Bone marrow (tissue), 2 donors: ENCODE measurements at places on chromosomes 5 and 9.

- no peak for DNase-seq
Measured at GRCh38 chr5:95908799-95909198, 52.9 kb downstream of the ELL2 start.

DNA sequence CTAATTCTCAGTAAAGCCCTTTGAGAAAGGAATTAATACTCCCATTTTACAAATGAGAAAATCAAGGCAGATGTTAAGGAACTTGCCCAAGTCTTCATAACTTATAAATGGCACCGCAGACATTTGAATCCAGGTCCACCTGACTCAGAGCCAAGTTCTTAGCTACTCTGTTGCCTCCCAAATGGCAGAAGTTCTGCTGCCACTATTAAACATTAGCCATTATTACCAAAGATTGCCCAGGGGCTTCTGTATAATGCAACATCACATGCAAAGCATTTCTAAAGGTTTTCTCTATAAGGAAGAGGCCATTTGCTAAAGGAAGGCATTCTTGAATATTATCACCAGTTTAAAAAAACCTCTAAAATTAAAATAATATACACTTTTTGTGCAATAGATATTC lies 28.3 kb downstream of the TPD52L3 start:
- no peak for DNase-seq

- no peak for DNase-seq
Measured at GRCh38 chr9:23677446-23677845, 148.6 kb downstream of the ELAVL2 start.

DNA sequence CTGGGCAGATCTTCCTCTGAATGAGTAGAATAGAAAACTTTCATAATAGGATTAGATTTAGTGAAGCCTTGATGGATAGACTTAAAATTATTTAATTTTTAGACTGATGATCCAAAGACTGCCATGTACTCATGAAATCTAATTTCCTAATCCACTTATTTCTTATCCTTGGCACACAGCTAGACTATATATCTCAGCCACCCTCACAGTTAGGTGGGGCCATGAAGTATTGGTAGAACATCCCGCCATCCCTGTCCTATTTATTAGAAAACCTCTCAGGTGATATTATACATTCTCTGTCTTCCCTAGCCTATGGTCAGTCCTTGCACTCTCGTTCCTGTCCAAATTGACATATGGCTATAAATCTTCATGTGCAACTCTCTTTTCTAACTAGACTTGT lies 110.9 kb downstream of the FAM170A start:
- no peak for DNase-seq

DNA sequence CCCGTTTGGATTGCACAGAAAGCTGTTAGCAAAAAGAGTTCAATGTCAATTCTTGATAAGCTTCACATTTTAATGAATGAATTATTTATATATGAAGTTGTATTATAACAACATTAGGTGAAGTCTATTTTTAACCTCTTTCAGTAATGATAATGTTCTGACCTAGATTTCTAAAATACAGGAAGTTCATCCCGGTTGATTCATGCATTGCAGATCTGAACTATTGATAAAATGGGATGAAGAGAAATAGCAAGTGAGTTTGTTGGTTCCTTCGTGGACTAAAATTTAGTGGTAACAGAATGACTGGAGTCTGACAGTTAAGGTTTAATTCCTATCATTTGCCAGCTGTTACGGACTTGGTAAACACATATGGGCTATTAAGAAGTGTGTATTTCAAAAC lies 180.5 kb downstream of the PCSK1 start:
- no peak for DNase-seq

GRCh38 chr5:115657881-115658233 lies 32.0 kb upstream of the TMED7 start:
- DNase-seq, result no peak

GRCh38 chr5:179357031-179357430 lies 11.8 kb upstream of the ADAMTS2 start:
- no peak for DNase-seq

- DNase-seq, result no peak
Measured at GRCh38 chr5:1933364-1934055, 50.8 kb upstream of the IRX4 start.

DNA sequence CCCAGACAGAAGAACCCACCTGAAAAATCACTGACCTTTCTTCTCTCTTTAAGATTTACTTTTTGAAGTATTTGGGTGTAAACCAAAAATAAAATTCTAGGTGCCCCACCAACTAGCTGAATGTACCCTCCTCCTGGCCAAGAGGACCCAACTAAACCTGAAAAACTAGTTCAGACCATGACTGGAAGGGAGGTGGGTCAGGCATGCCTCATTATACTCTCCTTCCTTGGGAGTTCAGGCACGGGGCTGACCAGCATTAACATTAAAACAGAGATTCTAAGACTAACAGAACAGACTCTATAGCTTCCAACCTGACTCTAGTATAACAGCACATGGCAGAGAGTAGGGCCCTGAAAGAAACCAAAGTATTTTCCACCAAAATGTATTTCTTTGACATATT lies 61.4 kb downstream of the CERT1 start:
- no peak for DNase-seq

DNA sequence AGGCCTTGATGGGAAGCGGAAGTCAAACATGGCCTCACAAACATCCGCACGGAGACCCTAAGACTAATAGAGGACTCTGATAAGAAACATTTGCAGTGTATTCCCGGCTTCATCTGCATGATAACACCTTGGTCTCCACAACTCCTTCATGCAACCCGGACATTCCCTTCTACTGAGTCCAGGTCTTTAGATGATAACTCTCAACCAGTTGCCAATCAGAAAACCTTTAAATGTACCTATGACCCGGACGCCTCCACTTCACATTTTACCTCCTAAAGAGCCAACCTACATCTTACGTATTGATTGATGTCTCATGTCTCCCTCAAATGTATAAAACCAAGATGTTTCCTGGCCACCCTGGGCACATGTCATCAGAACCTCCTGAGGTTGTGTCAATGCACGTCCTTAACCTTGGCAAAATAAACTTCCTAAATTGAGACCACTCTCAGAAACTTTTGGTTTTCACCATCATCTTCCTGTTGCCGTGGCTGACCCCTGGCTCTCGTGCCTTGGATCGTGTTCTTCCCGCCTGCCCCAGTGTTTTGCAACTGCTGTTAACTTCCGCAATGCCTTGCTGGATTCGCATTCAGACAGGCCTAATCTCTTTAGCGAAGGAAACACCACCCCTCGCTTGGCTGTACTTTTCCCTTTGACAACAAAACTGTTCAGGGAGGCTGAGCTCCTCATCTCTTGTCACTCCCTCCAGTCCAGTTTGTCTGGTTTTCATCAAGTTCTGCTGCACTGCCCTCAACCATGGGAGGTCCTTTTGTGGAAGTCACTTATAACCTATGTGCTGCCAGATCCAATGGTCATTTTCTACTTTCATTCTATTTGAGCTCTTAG lies 1.1 kb upstream of the DAP start:
- no peak for DNase-seq

DNA sequence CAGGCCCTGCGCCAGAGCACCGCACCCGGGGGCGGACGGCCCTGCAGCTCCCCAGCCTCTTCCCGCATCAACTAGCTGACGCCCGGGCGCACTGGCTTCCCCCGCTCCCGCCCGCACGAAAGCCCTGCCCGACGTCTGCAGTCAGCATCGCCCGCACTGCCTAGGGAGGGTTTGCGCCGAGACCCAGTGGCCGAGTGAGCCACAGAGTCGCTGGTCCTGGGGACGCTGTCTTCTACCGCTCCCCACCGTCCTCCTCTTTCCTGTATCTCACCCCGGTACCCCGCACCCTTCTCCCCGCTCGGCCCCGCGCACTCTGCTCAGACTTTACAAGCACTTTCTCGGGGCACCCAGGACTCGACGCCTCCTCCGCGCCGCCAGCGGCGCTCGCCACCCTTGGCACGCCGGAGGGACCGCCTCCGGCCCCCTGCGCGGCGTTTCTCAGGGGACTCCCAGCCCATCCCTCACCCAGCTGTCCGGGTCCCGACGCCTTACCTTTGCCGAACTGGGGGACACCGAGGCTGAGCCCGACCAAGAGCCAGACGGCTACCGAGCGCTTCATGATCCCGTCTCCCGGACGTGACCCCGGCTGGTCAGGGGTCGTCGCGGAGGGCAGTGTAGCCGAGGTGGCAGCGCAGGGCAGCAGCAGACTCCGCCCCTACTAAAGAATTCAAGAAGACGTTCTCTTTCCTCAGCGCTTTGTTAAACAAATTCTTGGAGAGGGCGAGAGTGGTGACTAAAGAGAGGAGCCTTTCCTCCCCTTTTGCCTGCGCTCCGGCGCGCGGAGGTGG lies 670 bp downstream of the EDIL3 start:
- DNase-seq, result no peak

DNA sequence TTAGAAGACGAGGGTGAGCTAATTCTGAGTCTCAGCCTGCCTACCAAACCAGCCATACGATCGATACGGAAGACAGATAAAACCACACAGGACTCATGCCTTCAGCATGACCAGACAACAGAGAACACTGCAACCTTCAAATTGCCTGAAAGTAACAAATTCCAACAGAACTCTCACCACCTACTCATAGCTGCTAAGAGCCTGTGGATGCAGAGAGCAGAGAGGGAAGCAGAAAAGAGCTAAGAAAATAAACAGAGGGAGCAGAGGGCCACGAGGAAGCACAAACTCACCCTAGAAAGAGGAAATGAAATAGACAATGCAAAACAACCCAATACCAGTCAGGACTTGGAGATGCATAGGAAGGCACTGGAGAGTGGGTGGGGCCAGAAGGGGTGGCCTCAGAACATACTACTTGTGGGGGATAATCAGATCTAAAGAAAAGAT lies 86.7 kb upstream of the TAS2R1 start:
- DNase-seq, result no peak

- no peak for DNase-seq
Measured at GRCh38 chr5:128259607-128260021, 176.0 kb downstream of the SLC12A2 start.

DNA sequence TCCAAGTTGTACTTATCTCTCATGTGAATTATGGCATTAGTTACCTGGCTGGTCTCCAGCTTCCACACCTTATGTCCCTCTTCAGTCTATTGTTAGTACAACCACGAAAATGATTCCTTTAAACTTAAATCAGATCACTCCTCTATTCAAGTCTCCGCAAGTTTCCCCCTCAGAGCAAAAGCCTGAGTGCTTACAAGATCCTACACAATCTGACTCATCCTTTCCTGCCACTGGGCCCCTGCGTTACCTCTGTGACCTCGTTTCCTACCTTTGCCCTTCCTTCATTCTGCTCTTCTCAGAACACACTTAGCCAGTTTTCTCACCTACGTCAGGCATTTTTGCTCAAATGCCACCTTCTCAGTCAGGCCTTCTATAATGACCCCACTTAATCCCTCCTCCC lies 45.1 kb upstream of the GLIS3 start:
- no peak for DNase-seq

GRCh38 chr9:128540634-128541360 lies 11.6 kb upstream of the SPTAN1 start:
- no peak for DNase-seq

- DNase-seq, result no peak
Measured at GRCh38 chr9:113966394-113966793, 90.3 kb downstream of the ZNF618 start.

DNA sequence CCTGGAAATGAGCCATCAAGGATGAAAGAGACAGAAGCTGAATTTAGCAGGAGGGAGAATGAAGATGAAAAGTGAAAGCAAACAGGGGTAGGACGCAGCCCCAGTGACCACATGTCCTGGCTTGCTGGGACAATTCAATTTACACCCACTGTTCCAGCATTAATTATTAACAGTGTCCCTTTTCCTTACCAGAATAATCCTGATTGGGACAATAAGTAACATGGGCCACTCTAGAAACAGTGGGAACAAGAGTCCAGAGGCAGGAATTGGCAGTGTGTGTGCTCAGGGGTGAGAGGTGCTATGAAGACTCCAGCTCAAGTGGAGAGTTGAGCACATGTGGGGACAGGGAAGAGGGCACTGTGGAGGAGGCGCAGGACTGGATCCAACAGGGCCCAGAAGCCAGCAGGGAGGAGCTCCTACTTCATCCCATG lies 147.1 kb downstream of the C5orf15 start:
- no peak for DNase-seq

DNA sequence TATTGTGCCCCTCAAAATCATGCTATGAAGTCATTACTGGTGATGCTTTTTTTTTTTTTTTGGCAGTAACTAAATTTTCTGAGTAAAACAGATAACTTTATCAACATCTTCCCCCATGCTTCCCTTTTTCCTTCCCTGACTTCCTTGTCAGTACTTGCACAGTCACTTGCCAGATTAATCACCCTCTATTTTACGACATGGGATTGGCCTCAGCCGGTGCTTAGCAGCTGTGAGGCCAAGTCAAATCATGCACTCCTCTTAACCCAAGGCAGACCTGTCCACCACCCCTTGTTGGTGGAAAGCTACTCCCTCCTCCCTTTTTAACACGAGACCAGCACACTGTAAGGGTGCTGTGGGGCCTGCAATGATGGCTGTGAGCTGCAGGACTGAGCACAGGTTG lies 118.0 kb upstream of the OTULINL start:
- DNase-seq, result no peak
